ENCODE measurements at places on chromosomes 2 and 18.

GRCh38 chr18:75219745-75220375 is 9.3 kb downstream of the TSHZ1 start:
- no peak for DNase-seq

DNA sequence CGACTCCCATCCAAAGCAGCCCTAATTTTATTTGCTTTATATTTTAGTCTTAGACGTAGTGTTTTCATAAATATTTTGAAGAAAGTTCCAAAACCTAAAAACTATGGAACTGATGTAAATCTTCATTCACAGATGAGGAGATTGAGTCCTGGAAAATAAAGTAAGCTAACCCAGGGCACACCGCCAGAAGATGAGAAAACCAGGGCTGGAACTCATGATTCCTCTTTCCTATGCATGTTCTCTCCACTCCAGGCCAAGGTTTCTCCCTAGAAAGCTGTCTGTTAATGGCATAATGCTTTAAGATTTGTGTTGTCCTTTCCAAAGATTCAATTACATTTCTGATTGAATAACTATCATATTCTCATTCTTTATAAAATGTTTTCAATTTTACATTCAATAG is 78.4 kb upstream of the ZC3H15 start:
- DNase-seq: no peak

GRCh38 chr2:59824314-59824713 is 729.1 kb downstream of the BCL11A start:
- DNase-seq: no peak

GRCh38 chr2:217986256-217986961 is 16.4 kb downstream of the TNS1 start:
- no peak for DNase-seq

DNA sequence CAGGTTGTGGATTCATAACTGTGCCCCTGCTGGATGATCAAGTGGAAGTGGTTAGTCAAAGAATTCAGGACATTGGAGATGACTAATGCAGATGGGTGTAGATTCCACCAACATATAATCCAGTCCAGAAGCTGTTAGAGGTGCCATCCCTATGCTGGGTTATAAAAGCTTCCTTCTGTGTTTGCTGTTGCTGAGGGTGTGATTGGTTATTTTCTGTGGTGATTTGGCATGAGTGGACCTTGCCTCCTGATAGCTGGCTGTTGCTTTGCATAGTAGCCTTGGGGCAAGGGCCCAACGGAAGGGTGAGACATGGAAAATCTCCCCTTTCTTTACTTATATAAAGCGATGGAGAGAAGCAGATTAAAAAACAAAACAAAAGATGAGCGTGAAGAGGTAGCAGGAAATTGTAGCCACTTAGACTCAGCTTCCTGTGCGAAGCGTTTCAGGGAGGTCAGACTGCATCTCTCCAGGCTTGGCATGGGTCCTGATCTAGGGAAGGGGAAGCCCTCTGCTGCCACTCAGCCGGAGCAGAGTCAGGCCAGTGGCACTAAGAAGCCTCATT is 190.4 kb downstream of the FMNL2 start:
- no peak for DNase-seq

- no peak for DNase-seq
Measured at GRCh38 chr2:164203131-164203530, 418.2 kb downstream of the GRB14 start.

DNA sequence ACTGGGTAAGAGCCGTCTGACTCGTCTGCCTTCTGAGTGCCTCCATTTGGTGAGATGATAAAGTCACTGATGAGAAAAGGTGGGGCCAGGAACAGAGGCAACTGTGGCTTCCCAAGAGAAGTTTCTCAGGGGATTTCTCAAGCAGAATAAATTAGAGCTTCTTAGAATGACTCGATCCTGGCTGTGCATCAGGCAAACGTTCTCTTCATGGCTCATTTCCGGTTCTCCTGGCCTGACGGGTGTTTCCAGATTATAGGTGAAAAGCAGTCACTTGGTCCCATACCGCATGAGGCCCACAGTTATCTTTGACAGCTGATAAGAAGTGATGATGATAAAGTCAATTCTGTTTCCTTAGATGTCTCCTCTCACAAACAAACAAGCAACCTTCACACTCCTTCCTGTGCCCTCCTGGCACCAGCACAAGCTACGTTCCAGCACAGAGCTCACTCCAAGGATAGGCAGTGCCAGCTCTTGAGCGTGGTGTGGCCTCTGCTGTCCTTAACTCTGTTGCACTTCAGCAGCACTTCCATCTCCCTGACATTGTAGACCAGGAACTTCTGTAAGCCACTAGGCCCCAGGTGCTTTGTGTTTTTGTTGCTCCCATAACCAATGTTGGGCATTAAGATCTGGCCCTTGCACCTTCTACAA is 37.8 kb upstream of the KCNF1 start:
- DNase-seq: no peak

- DNase-seq: no peak
Measured at GRCh38 chr18:45540125-45540524, 75.2 kb upstream of the SLC14A2 start.

DNA sequence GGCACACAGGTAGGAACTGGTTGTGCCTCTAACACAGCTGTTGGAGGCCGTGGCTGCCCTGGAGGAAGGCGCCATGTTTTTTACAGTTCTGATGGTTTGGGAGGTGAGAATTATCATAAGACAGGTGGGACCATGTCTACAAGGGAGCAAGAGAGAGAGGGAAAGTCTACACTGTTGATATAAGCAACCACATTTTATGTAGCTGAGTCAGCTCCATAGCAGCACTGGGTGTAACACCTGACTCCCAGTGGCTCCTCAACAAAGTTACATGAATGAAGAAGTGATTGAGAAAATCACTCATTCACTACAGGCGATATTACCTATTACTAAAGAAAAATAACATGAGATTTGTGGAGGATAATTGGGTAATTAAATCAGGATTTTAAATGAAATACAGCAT is 41.3 kb upstream of the ACAA2 start:
- DNase-seq: no peak

DNA sequence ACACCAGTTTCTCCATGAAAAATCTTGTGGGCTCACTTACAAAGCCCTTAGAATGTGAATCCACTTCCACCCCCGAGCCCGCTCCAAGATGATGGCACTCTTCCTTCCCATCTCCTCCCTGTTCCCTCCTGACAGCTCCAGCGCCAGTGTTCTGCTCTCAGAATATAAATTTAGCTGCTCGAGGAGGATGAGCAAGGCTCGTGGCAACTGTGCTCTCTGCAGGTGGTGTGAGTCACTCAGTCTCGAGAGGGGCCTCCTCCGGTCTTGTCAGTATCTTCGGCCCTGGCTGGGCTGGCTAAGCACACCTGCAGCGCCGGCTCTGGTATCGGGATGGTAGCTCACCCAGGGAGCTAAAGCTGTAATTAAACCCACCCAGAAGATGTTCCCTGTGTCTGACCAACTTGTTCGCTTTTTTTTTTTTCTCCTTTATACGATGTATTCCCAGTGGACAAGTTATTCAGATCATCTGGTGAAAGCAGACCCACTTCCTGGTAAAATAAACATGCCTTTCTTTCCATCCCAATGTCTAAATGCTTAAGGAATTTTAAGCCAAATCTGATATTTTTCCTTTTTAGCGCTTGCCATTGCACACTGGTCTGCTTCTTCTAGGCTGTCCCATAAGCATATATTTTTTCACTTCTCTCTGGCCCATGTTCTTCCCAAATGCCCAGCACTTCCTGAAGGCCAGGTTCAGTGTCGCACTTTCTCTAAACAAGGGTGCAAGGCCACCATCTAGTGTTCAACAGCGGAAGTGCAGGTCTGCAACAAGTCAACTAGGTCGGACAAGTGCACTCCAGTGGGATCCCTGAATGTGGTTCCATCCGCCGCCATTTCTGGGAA is 31.4 kb upstream of the YPEL5 start:
- DNase-seq: peak; percentile 21

GRCh38 chr2:237968048-237968862 is 1.4 kb downstream of the UBE2F start:
- peak; percentile 9 for DNase-seq

- no peak for DNase-seq
Measured at GRCh38 chr2:871175-871727, 79.4 kb upstream of the SNTG2 start.

DNA sequence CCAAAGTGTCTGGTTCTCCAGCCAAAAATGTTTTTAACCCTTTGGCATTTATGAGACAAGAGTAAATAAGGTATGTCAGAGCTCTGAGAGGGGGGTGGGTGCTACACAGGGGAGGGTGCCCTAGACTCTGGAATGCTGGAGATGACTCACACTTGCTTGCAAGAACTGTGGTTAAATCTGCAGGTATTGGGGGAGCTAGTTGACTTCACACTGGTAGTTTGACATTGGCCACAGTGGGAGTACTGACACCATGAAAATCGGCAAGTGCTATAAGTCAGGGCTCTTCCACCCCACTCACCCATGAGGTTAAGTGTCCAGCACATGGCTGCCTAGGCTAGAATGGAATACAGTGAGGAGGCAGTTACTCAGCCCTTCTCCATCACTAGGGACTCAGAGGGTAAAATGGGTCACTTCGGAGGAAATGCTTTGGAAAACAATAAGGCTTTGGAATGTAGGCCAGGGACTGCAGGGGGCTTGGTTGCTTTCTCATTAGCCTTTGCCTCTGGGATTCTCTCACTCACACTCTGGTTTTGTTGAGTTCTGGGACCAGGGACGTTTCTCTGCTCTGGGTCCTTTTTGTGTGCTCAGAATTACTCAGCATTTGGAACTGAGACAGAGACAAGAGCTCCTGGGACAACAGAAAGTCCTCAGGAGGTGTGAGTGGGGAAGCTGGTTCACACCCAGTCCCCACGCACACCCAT is 91.6 kb downstream of the ACKR3 start:
- DNase-seq: no peak

GRCh38 chr2:21024722-21025389 is 19.0 kb downstream of the APOB start:
- DNase-seq: no peak

GRCh38 chr18:59308248-59308937 is 10.1 kb downstream of the CPLX4 start:
- DNase-seq: peak; percentile 33

GRCh38 chr2:890214-890613 is 60.4 kb upstream of the SNTG2 start:
- no peak for DNase-seq

DNA sequence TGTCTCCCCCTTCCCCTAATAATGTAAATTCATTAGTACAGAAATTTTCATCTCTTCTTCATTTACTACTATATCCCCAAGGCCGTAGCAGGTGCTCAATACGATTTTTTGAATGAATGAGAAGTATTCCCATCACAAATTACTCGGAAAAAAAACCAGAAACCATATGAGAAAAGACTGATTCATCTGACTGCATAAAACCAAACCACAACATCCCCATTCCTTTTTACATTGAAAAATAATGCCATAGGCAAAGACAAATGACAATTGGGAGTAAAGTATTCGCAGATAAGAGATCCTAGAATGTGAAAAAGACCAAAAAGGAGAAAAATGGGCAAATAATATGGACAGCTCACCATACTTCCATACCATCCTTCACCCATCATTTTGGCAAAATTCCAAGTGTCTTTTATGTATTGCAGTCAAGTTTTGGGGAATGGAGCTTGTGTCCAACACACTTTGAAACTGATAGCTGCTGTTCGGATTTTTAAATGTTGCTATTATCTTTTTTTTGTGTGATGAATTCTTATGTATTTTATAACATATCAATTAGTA is 1.5 kb downstream of the ZC3H8 start:
- DNase-seq: no peak

DNA sequence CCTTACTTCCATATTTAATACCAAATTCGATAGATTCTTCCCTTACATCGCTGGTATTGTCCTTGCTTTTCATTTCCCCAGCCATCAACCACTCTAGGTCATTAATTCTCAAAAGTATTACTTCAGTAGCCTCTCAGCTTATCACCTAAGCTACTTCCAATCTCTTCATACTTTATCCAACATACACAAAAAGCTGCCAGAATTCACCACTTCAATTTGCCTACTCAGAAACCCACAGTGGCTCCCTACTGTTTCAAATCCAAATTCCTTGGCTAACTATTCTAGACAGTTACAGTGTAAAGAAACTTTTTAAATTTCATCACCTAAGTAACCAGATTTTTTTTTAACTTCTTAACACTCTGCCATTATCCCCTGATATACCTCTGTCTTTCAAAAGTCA is 4.7 kb downstream of the SLC25A12 start:
- no peak for DNase-seq

DNA sequence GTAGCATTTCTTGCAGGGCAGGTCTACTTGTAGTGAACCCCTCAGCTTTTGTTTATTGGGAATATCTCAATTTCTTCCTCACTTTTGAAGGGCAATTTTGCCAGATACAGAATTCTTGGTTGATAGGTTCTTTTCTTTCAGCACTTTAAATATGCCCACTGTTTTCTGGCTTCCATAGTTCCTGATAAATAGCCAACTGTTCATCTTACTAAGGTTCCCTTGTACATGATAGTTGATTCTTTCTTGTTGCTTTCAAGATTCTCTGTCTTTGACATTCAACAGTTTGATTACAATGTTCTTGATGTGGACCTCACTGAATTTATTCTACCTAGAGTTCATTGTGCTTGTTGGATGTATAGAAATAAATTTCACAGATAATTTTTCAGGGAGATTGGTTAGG is 148.0 kb upstream of the MAPRE2 start:
- DNase-seq: no peak

- DNase-seq: no peak
Measured at GRCh38 chr2:222281506-222281905, 17.3 kb downstream of the PAX3 start.

GRCh38 chr18:58583569-58583968 is 45.3 kb downstream of the ALPK2 start:
- DNase-seq: no peak

- no peak for DNase-seq
Measured at GRCh38 chr2:30847329-30847728, 40.1 kb upstream of the CAPN13 start.
